Activated CD8-positive, alpha-beta memory T cell treated with anti-CD3 and anti-CD28 coated beads for 1 hour (primary cell): ENCODE measurements at places on chromosomes 5 and 9.

- no peak for DNase-seq
Observed at GRCh38 chr5:74542482-74542881, 98.0 kb downstream of the ENC1 start.

- no peak for DNase-seq
Observed at GRCh38 chr5:87116825-87117512, 150.7 kb upstream of the RASA1 start.

GRCh38 chr5:36696059-36696673, 89.8 kb downstream of the SLC1A3 start:
- DNase-seq, result no peak

- DNase-seq, result no peak
Observed at GRCh38 chr5:139137697-139138096, 60.5 kb downstream of the SIL1 start.

- no peak for DNase-seq
Observed at GRCh38 chr9:13957089-13957488, 356.9 kb downstream of the NFIB start.

GRCh38 chr5:11394933-11395332, 509.3 kb downstream of the CTNND2 start:
- no peak for DNase-seq

DNA sequence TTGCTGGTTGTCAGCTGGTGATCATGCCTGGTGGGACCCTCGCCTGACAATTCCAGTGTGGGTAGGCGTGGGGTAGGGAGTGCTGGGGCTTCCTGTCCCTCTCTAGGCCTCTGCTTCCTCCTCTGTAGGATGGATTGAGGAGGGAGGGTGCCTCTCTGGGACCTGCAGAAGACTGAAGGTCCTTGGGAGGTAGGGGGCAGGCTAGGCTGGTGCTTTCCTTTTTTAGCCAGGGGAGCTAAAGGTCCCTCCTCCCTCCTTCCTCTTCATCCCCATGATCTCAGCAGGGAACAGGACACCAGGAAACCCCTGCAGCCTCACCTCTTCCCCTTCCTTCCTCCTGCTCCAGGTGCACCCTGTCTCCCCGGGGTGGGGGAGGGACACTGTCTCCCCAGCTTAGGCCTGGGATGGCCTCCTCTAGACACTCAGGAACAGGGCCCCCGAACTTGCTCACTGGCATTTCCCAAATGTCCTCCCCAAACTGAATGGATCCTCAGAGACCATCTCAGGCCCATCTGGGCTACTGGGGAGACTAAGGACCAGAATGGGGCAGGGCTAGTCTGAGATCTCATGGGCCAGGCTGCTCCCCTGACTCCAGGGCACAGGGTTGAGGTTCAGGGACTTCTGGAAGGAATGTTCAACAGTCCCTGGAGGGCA, 8.4 kb downstream of the SH2D3C start:
- DNase-seq, result no peak

DNA sequence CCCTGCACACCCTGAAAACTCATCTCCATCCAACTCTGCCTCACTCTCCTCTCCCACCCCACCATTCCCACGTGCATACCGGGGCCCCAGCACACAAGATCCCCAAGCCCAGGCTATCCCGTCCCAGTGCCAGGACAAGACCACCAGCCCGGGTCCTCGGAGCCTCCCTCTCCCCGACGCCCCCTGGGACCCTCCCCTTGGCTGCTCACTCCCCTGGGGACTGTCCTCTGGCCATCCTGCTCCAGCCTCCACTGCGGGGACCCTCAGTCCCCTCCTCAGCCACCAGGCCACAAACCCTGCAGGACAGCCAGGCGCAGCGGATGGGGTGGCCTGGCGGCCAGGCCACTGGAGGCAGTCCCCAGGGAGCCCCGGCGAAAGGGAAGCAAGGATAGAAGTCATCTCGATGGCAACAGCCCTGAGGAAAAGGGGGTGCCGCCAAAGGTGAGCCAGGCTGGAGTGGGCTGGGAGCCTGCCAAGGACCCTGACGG, 62.8 kb downstream of the C9orf50 start:
- no peak for DNase-seq

GRCh38 chr9:72680593-72681282, 159.3 kb downstream of the TMC1 start:
- no peak for DNase-seq
